ENCODE measurements at places on chromosomes 1 and 21. TPM values are rescaled to one million over a fixed set of nuclear protein-coding genes. Genes with fewer than 3 reads are reported as not detected.

Gene FCRL6
- 3.5 TPM for total RNA-seq

Gene FAM229A
- total RNA-seq, result 35.3 TPM

Gene SPRR1A
- total RNA-seq, result not detected

Gene ACADM
- total RNA-seq, result 38.3 TPM

Gene TMEM54
- total RNA-seq, result 85.3 TPM

Gene GUCA2B
- not detected for total RNA-seq

Measured in upper lobe of left lung (tissue), 6 donors.